ENCODE measurements at places on chromosomes 13 and 19. TPM values are rescaled to one million over a fixed set of nuclear protein-coding genes. Genes with fewer than 3 reads are reported as not detected.

- no peaks in the 10 kb centered on the region for H3K4me1 ChIP-seq
- H3K36me3 ChIP-seq, result no peaks in the 10 kb centered on the region
- H3K27me3 ChIP-seq, result no peaks in the 10 kb centered on the region
Observed at GRCh38 chr19:32199501-32200040, 145.8 kb upstream of the ZNF507 start.

The KLK12 gene
- not detected for total RNA-seq

DNA sequence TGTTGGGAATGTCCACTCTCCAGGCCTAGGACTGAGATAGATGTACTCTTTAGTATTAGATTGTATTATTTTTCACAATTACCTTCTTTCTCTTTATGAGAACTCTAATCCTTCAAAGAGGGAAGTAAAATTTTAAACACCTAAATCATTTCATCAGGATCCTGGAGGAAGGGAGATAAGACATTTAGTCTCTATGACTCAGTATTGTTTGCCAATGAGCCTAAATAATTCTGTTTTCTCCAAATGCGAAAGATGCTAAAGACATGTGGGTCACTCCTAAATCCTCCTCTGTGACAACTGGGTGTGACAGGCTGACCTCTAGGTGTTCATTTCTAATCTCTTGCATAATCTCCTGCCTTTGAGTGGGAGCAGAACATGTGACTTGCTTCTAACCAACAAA is 1736.6 kb upstream of the MIR17HG start:
- H3K4me1 ChIP-seq, result no peaks in the 10 kb centered on the region
- H3K27ac ChIP-seq, result no peak overlapping the region
- H3K36me3 ChIP-seq, result no peaks in the 10 kb centered on the region
- DNase-seq, result no peak
- no peaks in the 10 kb centered on the region for H3K27me3 ChIP-seq

DNA sequence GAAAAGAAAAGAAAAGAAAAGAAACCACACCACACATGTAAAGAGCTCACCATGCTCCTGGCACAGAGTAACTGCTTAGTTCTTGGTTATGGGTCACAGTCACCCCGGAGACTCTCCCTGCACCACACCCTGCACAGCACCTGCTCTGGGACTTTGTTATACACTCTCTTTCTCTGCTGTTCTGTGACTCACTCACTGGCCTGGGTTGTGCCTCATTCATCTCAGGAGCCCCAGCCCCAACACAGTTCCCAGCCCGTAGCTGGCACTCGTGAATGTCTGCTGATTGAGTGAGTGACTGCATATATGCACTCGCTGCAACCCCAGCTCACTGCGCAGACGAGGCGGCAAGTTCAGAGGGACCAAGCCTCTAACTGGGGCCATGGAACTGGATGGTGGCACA is 22.9 kb upstream of the ZNF507 start:
- no peak for DNase-seq
- H3K27me3 ChIP-seq, result 0 out of 2 replicates have a peak, but pooled peaks cover 3% of the 10 kb centered on the region
- no peaks in the 10 kb centered on the region for H3K36me3 ChIP-seq
- H3K4me1 ChIP-seq, result peaks cover 7% of the 10 kb centered on the region
- H3K4me3 ChIP-seq, result no peak overlapping the region

The LHB gene
- 0.34 TPM for total RNA-seq

DNA sequence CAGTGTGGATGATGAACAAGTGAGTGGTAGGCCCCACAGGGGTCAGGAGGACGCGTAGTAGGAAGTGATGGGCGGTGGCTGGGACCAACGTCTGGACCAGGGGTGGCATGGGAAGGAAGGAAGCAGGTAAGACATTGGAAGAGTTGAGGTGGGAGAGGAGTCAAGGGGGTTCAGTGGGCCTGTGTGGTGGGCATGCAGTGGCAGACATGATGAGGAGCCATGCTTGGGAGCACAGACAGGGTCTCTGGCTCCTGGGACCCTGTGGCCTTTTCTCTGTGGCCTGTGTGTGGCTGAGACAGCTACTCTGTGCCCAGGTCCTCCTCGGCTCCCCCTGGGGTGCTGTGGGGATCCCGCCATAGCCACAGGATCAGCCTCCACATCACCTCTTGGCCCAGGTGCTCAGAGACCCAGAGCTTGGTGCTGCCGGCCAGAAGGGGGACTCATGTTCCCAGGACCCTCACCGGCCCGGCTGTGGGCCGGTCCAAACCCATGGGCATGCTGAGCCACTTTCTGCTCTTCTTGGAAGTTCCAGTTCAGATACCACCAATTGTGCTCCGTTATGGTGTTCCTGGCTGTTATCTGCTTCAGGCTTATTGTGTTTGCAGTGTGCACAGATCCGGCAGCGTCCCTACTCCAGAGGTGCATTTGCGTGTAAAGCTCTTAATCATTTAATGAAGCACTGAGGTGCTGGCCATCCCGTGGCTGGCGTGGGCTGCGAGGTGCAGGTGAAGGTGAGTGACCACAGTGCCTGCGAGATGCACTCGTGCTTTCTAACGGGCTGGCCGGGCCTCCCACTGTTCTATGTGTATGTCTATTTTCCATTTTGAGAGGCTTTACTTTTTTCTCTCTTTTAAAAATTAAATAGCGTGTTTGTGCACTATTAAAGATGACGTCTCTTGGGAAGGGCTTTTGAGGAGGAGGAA is 147.9 kb downstream of the TEX29 start:
- H3K4me1 ChIP-seq, result no peaks in the 10 kb centered on the region
- no peak overlapping the region for H3K27ac ChIP-seq
- H3K27me3 ChIP-seq, result peaks cover 96% of the 10 kb centered on the region

The HOMER3 gene
- 79.3 TPM for total RNA-seq

- no peaks in the 10 kb centered on the region for H3K4me1 ChIP-seq
- DNase-seq, result no peak
Observed at GRCh38 chr19:29771708-29772414, 39.9 kb upstream of the CCNE1 start.

DNA sequence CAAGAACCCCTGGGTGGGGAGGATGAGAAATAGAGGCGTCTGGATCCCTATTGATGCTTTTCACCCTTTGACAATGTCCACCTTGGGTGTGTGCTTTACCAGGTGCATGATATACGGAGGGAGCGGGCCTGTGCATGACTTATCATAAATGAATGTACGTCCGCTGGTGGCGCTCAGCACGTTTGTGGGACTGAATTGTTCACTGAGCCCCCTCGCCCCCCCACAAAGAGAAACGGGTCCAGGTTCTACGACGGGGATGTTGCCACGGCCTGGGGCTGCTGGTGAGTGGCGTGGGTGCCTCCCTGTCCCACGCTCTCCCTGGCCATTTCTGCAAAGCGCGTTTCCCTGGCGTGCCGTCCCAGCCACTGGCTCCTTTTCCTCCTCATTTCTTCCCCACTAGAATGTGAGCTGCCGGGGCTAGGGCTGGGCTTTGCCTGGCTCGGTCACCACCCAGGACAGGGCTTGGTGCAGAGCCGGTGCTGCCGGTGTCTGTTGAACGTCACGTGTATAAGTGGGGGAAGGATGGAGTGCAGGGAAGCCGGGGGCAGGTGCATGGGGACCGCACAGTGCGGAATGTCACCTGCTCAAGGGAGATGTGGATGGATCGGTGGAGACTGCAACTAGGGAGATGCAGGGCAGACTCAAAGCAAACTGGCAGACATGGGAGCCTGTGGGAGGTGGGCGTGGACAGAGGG is 21.6 kb downstream of the LRRC4B start:
- peaks cover 18% of the 10 kb centered on the region for H3K27me3 ChIP-seq
- H3K4me1 ChIP-seq, result no peaks in the 10 kb centered on the region
- no peaks in the 10 kb centered on the region for H3K36me3 ChIP-seq
- H3K4me3 ChIP-seq, result no peak overlapping the region
- DNase-seq, result no peak

DNA sequence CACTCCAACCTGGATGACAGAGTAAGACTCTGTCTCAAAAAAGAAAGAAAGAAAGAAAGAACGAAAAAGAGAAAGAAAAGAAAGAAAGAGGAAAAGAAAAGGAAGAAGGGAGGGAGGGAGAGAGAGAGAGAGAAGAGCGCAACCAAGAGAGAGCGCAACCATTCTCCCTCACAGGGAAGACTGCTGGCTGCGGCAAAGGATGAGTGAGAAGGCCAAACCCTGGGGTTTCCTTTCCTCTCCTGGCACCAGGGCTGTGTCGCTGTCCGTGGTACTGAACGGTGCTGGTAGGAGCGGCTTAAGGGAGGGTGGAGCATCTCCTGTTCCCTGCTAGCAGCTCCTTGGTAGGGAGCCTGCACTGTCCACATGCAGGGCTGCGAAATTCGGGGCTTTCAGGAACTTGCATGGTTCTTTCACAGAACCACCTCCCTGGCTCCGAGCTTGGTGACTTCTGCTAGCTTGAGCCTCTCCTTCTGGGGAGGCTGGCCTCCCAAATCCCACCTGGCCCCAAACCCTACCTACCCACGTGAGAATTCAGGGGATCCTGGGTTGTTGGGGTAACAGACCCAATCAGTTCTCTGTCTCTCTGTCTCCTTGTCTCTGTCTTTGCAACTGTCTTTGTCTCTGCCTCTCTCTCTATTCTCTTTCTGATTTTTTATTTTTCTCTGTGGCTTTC is 51.1 kb upstream of the ZNRF4 start:
- no peak overlapping the region for H3K4me3 ChIP-seq
- H3K27ac ChIP-seq, result no peak overlapping the region
- DNase-seq, result peak; percentile 69
- no peaks in the 10 kb centered on the region for H3K36me3 ChIP-seq
- peaks cover 6% of the 10 kb centered on the region for H3K27me3 ChIP-seq
- H3K4me1 ChIP-seq, result no peaks in the 10 kb centered on the region

The PRTN3 gene
- not detected for total RNA-seq

GRCh38 chr19:15452111-15453047 is 2.6 kb upstream of the WIZ start:
- H3K27me3 ChIP-seq, result peaks cover 32% of the 10 kb centered on the region
- H3K36me3 ChIP-seq, result no peaks in the 10 kb centered on the region
- no peak overlapping the region for H3K27ac ChIP-seq
- peak overlapping the region; percentile 5 for H3K4me3 ChIP-seq
- peak; percentile 82 for DNase-seq
- H3K4me1 ChIP-seq, result peaks cover 20% of the 10 kb centered on the region

DNA sequence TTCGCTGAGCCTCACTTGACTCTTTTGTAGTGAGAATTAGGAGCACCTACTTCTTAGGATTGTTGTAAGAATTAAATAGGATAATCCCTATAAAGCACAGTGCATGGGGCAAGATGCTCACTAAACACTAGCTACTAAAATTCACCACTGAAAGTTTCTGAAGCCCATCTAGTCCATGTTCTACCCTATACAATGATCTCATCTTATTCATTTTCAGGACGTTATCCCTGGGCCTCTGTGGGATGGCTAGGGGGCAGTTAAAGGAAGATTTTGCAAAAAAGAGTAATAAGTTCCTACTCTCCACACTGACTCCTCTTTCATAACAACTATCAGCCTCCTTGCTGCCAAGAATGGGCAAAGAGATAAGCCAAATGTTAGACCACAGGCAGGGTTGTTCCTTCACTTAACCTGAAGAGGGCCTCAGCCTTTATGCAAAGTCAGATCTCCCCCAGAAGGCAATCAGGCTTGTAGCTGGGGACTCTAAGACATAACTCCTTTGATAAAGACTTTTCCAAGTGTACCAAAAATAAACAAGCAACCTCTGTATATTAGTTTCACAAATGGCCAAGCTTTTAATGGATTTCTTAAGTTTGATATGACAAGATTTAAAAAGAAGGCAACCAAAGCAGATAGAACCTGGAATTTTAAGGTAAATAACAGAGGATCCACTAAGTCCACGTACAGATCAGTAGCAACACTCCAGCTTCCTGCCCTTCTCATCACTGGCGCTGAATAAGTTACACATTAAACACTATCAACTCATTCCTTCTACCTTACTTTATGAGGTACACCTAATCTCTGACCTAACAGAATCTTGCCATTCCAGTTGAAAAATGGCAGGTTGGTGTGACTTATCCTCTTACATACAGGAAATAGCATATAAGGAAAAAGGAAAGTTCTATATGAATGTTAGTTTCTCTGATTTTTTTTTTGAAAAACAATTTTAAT is 44.4 kb downstream of the ELF1 start:
- no peaks in the 10 kb centered on the region for H3K36me3 ChIP-seq
- H3K27me3 ChIP-seq, result no peaks in the 10 kb centered on the region
- no peak overlapping the region for H3K4me3 ChIP-seq
- H3K27ac ChIP-seq, result no peak overlapping the region
- no peak for DNase-seq
- no peaks in the 10 kb centered on the region for H3K4me1 ChIP-seq

DNA sequence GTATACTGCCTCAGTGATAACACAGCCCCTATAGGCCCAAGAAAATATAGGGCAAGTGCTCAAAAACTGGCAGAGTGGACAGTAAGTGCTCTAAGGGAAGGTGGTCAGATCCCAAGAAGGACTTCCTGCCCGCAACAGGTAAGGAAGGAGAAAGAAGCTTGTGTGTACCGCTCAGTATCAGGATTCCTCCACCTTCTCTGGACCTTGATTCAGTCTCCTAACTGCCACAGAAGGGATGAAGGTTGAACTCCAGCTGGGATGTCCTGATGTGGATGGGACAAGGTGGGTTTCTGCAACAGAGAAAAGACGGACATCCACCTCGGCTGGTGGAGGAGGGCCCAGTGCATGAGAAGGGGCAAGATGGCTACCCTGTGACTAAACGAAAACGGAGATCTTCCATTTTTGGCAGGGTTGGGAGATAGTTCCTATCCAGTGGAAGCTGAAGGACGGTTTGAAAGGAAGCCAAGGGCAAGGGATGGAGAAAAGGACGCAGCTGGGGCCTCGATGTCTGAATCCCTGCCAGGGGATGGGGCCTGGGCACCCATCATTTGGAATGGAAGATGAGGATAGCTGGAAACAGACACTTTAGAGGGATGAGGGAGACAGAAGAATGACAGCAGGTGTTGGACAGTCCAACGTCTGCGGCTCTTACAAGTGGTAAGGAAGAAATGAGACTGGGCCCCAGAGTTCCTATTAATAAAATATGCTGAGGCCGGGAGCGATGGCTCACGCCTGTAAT is 1.3 kb upstream of the ATF5 start:
- no peaks in the 10 kb centered on the region for H3K27me3 ChIP-seq
- no peak overlapping the region for H3K27ac ChIP-seq
- peaks cover 79% of the 10 kb centered on the region for H3K36me3 ChIP-seq
- no peak for DNase-seq

- no peaks in the 10 kb centered on the region for H3K27me3 ChIP-seq
- no peak for DNase-seq
- no peak overlapping the region for H3K4me3 ChIP-seq
- no peak overlapping the region for H3K27ac ChIP-seq
Observed at GRCh38 chr13:79398127-79398526, 7.9 kb downstream of the RBM26 start.

DNA sequence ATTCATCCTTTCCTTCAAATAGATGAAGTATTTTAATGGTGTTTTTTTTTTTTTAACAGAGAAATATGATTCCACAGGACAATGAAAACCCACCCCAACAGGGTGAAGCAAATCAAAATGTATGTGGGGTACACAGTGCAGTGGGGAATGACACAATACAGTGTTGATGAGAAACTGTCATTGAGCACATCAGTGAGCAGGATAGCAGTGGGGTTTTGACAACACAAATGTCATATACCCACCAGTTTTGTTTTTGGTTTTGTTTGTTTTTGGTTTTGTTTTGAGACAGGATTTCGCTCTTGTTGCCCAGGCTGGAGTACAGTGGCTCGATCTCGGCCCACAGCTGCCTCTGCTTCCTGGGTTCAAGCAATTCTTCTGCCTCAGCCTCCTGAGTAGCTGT is 29.2 kb downstream of the ZNF844 start:
- 0 out of 2 replicates have a peak, but pooled peaks cover 2% of the 10 kb centered on the region for H3K36me3 ChIP-seq
- H3K27ac ChIP-seq, result no peak overlapping the region
- H3K27me3 ChIP-seq, result no peaks in the 10 kb centered on the region
- no peaks in the 10 kb centered on the region for H3K4me1 ChIP-seq
- no peak overlapping the region for H3K4me3 ChIP-seq
- no peak for DNase-seq

- H3K27me3 ChIP-seq, result no peaks in the 10 kb centered on the region
- DNase-seq, result no peak
- no peaks in the 10 kb centered on the region for H3K4me1 ChIP-seq
- H3K27ac ChIP-seq, result no peak overlapping the region
- no peak overlapping the region for H3K4me3 ChIP-seq
- peaks cover 25% of the 10 kb centered on the region for H3K36me3 ChIP-seq
Observed at GRCh38 chr19:34687348-34687747, 9.9 kb downstream of the ZNF302 start.
